Activated naive CD8-positive, alpha-beta T cell treated with anti-CD3 and anti-CD28 coated beads, Interleukin-2, amount 10 ng/mL, durations not matched to agents 7 days and 5 days (primary cell): ENCODE measurements at places on chromosomes 5 and 9. TPM values are rescaled to one million over a fixed set of nuclear protein-coding genes. Genes with fewer than 3 reads are reported as not detected.

DNA sequence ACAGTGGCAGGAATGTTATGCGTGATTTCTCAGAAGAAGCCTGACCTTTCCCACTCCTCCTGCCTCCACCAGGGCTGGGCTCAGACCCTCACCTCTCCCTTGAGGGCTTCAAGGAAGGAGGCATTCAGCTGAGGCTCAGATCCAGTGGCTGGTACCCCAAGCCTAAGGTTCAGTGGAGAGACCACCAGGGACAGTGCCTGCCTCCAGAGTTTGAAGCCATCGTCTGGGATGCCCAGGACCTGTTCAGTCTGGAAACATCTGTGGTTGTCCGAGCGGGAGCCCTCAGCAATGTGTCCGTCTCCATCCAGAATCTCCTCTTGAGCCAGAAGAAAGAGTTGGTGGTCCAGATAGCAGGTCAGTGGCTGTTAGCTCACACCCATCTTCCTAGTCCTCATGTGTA is 9.9 kb downstream of the BTNL9 start:
- H3K4me1 ChIP-seq = peaks cover 12% of the 10 kb centered on the region
- no peak overlapping the region for H3K4me3 ChIP-seq
- H3K27me3 ChIP-seq = peaks cover 50% of the 10 kb centered on the region
- no peak for DNase-seq
- no peaks in the 10 kb centered on the region for H3K36me3 ChIP-seq
- H3K27ac ChIP-seq = no peak overlapping the region

GRCh38 chr9:95307538-95307937 is 10.0 kb downstream of the FANCC start:
- no peak for DNase-seq
- H3K27ac ChIP-seq = no peak overlapping the region
- peaks cover 7% of the 10 kb centered on the region for H3K36me3 ChIP-seq

- H3K36me3 ChIP-seq = no peaks in the 10 kb centered on the region
- no peaks in the 10 kb centered on the region for H3K4me1 ChIP-seq
- peaks cover 5% of the 10 kb centered on the region for H3K27me3 ChIP-seq
Measured at GRCh38 chr9:16213781-16214515, 656.5 kb downstream of the BNC2 start.

DNA sequence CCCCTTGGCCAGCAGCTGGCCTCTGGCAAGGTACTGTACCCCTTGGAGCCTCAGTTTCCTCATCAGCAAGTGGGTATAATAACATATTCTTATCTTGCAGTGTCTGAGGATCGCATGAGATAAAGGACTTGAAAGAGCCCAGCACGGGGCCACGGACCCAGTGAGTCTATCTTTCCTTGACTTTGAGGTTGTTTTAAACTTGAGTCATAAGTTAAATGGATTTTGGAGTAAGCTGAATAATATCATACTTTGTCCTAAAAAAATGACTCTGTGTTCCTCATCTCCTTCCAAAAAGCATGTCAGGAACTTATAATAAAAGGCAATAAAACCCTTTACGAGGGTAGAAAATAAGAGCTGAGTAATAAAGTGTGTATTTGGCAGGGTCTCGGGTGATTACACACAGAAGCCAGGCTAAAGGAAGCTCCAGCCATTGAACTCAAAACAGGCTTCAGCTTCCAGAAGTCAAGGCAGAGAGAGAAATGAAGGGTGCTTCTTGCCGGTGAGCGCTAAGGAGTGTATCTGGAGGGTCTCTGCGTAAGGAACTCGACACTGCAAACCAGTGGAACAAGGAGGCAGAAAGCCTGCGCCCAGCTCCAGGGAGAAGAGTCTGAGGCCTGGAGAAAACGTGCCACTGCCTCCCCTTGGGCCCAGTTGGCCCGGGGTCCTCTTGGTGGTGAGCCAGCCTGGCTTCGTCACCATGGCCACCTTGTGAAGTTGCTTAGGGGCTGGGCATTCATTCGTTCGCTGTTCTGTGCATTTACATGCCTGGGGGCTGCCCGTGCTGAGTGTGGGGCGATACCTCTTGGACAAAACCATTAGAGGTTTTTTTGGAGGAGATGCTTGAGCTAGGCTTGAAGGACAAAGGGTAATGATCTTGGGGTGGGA is 72.4 kb upstream of the PHYKPL start:
- no peak for DNase-seq
- H3K4me1 ChIP-seq = peaks cover 6% of the 10 kb centered on the region
- no peaks in the 10 kb centered on the region for H3K36me3 ChIP-seq
- H3K27ac ChIP-seq = peak overlapping the region; percentile 41

DNA sequence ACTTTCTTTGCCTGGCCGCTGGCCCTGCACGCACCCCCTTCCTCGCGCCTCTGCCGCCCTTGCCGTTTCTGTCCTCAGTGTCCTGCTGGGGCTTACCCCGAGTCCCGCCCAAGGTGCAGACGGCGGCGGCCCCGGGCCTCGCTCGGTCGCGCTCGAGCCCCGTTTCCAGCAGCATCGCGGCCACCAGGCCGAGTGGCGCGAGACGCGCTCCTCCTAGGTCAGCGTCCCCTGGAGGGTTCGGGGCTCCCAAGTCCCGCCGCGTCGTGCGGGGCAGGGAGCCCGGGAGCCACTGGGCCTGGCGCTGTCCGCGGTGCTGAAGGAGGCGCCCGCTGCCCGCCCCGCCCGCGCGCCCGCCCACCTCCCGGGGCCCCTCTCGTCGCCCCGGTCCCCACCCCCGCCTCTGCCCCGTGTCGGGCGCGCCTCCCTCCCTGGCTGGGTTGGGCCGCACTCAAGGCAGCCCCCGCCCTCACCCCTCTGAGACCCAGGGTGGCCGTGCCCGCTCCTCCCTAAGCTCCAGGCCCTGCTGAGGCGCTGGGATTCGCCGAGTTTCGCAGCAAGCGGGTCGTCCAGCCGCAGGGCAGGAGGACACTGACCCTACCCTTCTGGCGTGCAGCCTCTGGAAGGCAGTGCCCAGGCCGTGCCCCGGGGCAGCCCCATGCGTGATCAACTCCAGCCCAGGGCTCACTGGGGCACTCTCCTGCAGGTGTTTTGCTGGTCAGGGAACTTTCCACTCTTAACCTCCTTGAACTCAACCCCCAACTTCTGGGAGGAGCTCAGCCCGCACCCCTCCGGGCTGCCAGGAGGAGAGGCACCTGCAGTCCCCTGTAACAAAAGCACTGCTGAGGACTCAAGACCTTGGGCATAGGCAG is at the start of gene LHX3:
Gene LHX3, minus strand, starts transcription at position 291 of the 869 bp plus-strand sequence. Its CDS starts 116 bp downstream, at position 175.
- H3K4me3 ChIP-seq = no peak within 1 kb of the TSS
- peaks cover 6% of the 10 kb centered on the region for H3K36me3 ChIP-seq
- no peaks in the 10 kb centered on the region for H3K4me1 ChIP-seq
- H3K27ac ChIP-seq = no peak within 1 kb of the TSS
- DNase-seq = peak; percentile 75
- peaks cover 28% of the 10 kb centered on the region for H3K27me3 ChIP-seq

DNA sequence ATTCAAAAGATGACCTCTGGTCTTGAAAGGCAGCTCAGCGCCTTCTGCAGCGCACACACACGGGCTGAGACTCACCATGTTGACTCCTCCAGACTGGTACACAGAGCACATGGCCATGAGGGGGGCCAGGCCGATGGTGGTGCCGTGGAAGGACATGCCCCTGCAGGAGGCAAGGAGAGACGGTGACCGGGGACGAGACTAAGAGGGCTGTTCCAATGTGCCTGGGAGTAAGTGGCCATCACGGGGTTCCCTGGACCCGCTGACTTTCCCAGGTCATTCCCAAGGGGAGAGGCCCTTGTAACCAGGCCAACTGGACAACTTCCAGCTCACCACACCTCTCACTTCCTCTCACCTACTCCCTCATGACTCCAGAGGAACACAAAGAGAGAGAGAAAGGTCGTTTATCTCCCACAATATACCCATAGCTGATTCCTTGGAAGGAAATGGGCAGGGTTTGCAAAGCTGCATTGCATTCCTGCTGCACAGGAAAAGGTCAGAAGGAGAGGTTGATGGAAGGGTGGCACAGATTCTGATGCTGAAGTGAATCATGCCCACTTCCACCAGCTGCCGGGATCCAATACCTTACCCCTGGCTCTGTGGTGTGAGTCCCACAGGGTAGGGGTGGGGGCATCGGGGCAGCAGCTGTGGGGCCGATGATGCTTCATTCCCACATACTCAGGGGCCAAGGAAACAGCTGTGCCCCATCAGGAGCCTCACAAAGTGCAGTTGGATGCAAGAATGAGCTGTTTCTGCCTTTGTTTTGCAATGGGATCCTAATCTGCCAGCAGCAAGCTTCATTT is 47.2 kb downstream of the NIPAL4 start:
- no peak overlapping the region for H3K4me3 ChIP-seq
- H3K27ac ChIP-seq = no peak overlapping the region
- H3K4me1 ChIP-seq = peaks cover 25% of the 10 kb centered on the region
- H3K36me3 ChIP-seq = peaks cover 44% of the 10 kb centered on the region
- no peak for DNase-seq

DNA sequence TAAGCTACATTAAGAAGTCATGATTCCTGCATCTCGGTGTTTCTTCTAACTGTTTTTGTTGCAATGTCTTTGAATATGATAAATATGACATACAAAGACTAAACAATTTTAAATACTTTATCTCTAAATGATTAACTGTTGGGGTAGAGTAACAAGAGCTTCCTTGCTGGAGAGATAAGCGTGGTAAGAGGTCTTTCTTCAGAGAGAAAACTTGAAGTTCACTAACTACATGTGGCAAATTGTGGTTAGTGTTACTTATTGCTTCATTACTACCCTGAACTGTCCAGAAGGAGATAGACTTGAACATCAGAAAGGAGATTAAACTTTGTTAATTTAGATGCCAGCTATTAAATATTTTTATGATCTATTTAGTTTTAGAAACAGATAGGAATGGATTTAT is 7.0 kb upstream of the ARSB start:
- H3K27ac ChIP-seq = no peak overlapping the region
- H3K4me1 ChIP-seq = peaks cover 14% of the 10 kb centered on the region
- no peak for DNase-seq
- H3K4me3 ChIP-seq = no peak overlapping the region

DNA sequence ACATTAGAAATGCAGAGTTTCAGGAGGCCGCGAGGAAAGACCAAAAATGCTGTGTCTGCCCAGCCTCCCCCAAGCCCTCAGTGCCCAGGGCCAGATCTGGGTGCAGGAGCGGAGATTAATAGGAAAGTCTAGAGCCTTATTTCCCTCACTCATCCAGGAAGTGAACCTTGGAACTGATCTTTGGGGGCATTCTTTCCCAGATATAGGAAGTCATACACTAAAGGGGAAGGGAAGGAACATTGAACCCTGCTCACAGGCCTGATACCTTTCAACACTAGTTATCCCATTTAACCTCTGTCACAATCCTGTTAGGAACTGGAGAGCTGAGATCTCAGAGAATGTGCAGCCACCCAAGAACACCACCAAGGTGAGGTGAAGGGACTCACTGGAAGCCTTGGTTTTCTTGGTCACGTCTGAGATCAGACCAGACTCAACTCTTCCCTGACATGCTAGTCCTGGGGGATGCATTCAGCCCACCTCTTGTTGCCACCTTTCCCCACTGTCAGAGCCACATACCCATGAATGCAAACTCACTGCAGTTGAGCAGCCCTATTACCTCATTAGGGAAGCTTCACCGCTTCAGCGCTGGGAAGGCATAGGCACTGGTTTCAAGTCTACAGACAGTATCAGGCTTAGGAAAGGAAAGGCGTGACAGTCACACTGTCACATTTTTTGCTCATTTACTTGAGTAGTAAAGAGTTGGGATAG is 95.0 kb downstream of the KIAA1958 start:
- no peaks in the 10 kb centered on the region for H3K4me1 ChIP-seq
- no peaks in the 10 kb centered on the region for H3K27me3 ChIP-seq
- no peak overlapping the region for H3K4me3 ChIP-seq
- no peak overlapping the region for H3K27ac ChIP-seq
- DNase-seq = no peak

GRCh38 chr9:75133396-75133795 is 45.1 kb downstream of the OSTF1 start:
- no peak overlapping the region for H3K27ac ChIP-seq
- H3K36me3 ChIP-seq = peaks cover 77% of the 10 kb centered on the region
- H3K4me1 ChIP-seq = peaks cover 19% of the 10 kb centered on the region
- H3K4me3 ChIP-seq = no peak overlapping the region
- DNase-seq = no peak
- no peaks in the 10 kb centered on the region for H3K27me3 ChIP-seq

The JAK2 gene
- total RNA-seq = 23.5 TPM

The EIF4E1B gene
- total RNA-seq = not detected

The RPL35 gene
- total RNA-seq = 1,411 TPM

The MYMK gene
- total RNA-seq = not detected

The PRR7 gene
- 10.0 TPM for total RNA-seq
